ENCODE measurements at places on chromosomes 4 and X. TPM values are rescaled to one million over a fixed set of nuclear protein-coding genes. Genes with fewer than 3 reads are reported as not detected.

- DNase-seq: no peak
Observed at GRCh38 chr4:160299608-160300007, 1196.7 kb downstream of the RAPGEF2 start.

GRCh38 chrX:132958091-132958703, at the start of gene HS6ST2:
Gene HS6ST2 (minus strand): TSS chrX:132958629.
- DNase-seq: no peak

- DNase-seq: no peak
Observed at GRCh38 chr4:162116095-162116779, 47.6 kb downstream of the FSTL5 start.

MAGEB2 gene
- total RNA-seq: not detected

Data from tibial nerve (tissue), 4 donors.